ENCODE measurements at places on chromosomes 7 and 10.
A peak's percentile ranks its signal among the peaks of the same experiment; 100 is the strongest.

GRCh38 chr7:45278763-45279398 lies 121.3 kb downstream of the RAMP3 start:
- DNase-seq: no peak

DNA sequence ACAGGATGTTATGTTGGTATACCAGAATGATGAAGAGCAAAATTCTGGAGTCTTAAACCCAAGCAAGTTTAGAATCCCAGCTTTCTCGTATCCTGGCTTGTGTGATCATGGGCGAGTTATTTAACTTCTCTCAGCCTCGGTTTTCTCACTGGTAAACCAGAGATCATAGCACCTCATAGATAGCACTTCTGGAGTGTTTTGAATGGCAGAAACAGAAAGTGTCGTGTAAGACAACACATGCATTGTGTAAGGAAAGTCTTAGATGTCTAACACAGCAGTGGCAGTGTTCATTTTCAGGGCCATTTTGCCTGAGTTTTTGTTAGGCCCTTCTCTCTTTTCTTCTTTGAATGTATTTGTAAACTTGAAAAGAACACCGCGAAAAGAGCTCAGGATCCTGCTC lies 465.1 kb downstream of the AUTS2 start:
- peak; percentile 9 for DNase-seq

GRCh38 chr7:108535744-108536143 lies 9.8 kb upstream of the PNPLA8 start:
- DNase-seq: no peak

- DNase-seq: no peak
Measured at GRCh38 chr7:136086712-136087111, 109.6 kb upstream of the MTPN start.

- no peak for DNase-seq
Measured at GRCh38 chr7:128025380-128025779, 5.9 kb downstream of the LRRC4 start.

- no peak for DNase-seq
Measured at GRCh38 chr7:73960548-73960947, 67.4 kb upstream of the ELN start.

- DNase-seq: no peak
Measured at GRCh38 chr7:2941216-2941859, 97.2 kb upstream of the GNA12 start.

GRCh38 chr10:13750299-13751190 lies 163.8 kb downstream of the PRPF18 start:
- DNase-seq: no peak

- DNase-seq: no peak
Measured at GRCh38 chr10:48608976-48609375, 4.1 kb upstream of the ARHGAP22 start.

- DNase-seq: no peak
Measured at GRCh38 chr7:101382937-101383336, 20.3 kb downstream of the COL26A1 start.
